ENCODE measurements at places on chromosomes 1 and 21. TPM values are rescaled to one million over a fixed set of nuclear protein-coding genes. Genes with fewer than 3 reads are reported as not detected.

AADACL4 gene
- not detected for total RNA-seq

FHAD1 gene
- not detected for total RNA-seq

MX2 gene
- total RNA-seq = 0.22 TPM

HLCS gene
- 20.3 TPM for total RNA-seq

YOD1 gene
- 6.7 TPM for total RNA-seq

HAO2 gene
- total RNA-seq = not detected

KRTAP10-2 gene
- not detected for total RNA-seq

EDARADD gene
- total RNA-seq = under 0.01 TPM

LRRC40 gene
- 22.4 TPM for total RNA-seq

PEAR1 gene
- 16.5 TPM for total RNA-seq

ITLN1 gene
- total RNA-seq = not detected

KCNE2 gene
- not detected for total RNA-seq

GJA5 gene
- 0.09 TPM for total RNA-seq

FAM72D gene
- 0.65 TPM for total RNA-seq

Measured in dermis lymphatic vessel endothelial cell (primary cell).